ENCODE measurements at places on chromosomes 6 and 20.

DNA sequence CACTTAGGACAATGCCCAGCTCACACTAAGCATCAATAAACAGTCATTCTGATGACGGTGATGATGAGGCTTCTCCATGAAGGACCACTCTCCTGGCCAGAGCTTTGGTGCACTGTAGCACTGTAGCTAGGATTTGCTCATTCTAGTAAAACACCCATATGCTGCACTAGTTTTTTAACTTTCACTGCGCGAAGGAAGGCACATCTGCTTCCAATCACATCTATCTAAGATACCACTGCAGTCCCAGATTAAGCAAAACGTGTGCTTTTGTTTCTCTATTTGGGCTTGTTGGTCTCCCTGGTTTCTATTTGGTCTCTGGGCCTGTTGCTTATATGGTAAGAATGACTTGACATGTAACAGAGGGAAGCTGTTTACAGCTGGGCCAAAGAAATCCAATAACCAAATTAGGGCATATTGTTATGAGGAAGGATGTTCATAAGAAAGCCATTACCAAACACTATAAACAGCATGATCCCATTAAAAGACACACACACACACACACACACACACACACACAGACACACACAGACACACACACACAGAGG, 62.4 kb downstream of the FAM229B start:
- no peak for DNase-seq

DNA sequence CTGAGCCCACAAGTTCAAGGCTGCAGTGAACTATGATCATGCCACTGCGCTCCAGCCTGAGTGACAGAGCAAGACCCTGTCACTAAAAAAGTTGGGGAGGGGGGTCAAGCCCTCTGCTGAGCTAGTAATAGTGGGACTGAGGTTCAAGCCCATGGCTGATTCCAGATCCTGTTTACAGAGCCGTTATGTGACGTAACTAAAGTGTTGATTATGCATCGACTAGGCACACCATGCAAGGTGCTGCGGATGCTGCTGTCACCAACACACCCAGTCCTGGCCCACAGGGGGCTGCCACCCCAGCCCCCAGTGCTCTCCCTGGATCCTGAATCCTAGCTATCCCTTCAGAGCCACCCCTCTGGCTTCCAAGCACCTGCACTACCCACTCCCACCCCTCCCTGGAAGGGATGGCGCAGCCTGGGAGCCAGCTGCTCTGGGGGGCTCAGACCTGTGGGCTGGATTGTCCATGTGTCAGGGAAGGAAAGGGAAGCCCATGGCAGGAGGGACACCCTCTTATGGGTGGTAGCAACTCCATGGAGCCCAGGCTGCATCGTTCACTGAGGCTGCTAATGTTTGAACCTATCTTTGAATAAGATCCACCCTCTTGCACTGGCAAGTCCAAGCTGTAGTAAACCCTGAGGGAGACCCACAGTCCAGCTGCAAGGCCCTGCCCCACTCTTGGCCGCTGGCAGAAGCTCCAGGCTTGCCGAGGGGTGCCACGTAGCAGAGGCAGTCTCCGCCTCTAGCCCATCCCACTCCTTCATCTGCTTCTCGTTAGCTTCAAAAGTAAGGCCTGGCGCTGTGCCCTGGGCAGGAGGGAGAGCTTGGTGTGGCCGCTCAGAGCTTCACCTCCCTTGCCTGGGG, 95.0 kb downstream of the SNX5 start:
- DNase-seq = no peak

GRCh38 chr20:45583502-45583901, 4.4 kb upstream of the WFDC8 start:
- no peak for DNase-seq

GRCh38 chr6:24902782-24903181, 33.0 kb downstream of the RIPOR2 start:
- no peak for DNase-seq

GRCh38 chr6:167209577-167209975, 51.8 kb upstream of the GPR31 start:
- DNase-seq = no peak

DNA sequence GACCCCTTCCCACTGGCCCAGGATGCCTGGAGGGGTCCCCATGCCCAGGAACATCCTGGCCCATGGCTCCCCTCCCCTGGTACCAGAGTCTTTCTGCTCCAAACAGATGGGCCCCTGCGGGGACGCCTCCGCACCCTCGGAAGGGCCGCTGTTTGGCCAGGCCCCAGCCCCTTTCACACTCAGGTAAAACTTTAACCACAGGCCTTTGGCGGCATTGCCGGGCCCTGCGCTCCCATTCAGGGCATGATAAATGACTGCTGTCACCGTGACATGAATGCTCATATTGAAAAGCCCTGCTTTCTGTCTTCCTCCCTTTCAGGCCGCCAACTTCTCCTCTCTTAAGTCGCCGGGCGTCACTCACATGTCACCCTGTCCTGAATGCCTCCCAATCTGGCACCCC, 141.5 kb upstream of the TOP1 start:
- no peak for DNase-seq

DNA sequence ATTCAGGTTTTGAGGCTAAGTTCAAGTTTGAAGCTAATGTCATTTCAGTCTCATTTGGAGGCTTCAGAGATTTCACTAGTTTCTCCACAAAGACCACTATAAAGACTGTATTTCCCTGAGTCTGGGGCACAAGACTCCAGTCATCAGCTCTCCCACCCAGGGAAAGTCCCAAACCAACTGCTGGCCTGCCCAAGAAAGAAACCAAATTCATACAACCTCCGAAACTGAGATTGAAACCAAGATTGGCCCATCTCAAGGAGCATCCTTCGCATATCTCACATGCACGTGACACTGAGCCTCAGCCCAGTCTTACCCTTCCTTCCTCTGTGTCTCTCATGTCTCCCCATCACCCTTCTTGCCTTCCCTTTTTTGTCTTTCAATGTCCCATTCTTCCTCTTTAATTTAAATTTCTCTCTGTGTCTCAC, 3.5 kb upstream of the LTA start:
- peak; percentile 79 for DNase-seq

- peak; percentile 25 for DNase-seq
Observed at GRCh38 chr20:45100563-45101245, at the start of gene KCNS1. TSS of gene KCNS1 (minus strand) at chr20:45101127. CDS start at chr20:45099236, 1,891 bp downstream.

DNA sequence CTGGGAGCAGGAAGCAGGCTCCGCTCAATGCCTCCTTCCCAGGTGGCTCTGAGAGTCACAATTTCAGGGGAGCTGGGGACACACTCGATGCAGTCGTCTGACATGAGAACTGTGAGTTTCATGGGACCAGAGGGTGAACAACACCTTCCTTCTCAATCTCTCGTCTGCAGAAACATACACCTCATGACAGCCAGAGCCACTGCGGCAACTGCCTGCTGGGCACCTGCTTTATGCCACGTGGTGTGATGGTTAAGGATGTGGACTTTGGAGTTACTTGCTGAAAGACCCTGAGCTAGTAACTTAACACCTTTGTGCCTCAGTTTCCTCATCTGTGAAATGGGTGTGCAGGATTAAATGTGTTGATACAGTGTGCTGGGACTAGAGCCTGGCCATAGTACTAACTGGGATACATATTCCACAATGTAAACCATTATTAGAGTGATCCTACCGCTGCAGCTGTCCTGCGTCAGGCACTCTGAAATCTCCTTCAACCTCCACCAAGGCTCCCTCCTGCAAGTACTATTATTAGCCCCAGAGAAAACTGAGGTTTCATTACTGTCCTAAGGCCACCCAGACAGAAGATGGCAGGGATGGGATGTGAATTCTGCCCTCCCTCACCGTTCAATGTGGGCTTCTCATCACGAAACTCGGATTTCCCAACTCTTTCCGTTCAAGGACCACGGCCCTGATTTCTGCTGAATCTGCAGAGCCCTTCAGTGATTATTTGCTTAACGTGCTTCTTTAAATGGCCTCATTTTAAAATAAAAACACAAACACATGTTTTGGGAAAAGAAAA, 24.4 kb downstream of the SULF2 start:
- no peak for DNase-seq

DNA sequence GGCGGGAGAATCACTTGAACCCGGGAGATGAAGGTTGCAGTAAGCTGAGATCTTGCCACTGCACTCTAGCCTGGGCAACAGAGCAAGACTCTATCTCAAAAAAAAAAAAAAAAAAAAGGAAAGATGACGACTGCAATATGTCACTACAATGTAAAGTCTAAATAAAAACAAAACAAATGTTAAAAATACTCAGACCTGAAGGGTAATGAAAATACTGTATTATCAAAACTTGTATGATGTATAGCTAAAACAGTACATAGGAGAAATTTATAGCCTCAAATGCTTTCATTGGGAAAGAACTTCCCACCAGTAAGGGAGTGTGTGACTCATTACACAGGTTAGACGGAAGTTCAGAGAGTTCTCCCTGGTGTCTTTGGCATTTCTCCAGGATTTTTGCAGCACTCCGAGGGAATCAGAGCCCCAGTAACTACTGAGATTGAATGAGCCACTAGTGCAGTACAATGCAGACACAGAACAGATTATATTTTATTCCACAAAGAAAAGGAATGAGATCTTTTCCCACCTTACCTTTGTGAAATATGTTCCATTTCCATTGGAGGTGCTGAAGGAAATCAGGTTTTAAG, 12.5 kb upstream of the RALGAPB start:
- no peak for DNase-seq

DNA sequence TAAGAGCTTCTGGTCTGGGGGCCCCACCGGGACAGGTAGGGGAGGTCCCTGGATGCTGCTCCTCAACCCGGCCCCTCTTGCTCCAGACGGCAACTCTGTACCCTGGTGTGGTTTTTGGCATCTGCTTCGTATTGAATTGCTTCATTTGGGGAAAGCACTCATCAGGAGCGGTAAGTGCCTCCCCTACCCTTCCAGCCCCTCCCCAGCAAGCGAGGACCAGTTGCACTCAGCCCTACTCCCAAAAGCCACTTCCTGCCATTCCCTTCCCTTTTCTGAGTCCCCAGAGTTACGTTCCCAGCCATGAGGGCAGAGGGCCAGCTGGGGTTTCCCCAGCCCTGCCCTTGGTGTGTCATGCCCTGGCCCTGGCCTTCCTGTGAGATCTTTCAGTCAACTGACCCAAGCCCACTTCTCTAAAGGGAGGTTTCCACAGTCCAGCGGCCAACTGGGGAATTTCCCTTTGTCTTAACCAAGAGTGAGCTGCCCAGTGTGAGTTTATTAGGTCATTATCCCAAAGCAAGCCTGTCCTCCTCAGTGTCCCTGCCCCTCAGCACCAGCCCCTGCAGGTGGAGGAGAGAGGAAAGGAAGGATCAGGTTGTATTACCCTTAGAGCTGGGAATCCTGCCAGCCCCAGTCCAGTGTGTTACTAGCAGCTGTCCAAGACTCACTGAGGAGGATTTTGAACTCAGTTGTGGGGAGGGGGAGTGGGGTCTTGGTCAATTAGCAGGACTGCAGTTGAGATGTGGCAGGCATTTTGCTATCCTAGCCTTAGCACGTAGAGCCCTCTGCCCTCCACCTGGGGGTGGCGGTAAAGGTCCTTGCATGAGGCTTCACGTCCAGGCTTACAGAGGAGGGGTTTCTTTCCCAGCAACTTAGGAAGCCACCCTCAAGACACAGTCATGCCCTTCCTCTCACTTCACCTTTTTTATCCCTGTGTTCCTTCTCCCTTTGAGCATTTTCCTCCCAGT, 45.8 kb downstream of the TM9SF4 start:
- no peak for DNase-seq

DNA sequence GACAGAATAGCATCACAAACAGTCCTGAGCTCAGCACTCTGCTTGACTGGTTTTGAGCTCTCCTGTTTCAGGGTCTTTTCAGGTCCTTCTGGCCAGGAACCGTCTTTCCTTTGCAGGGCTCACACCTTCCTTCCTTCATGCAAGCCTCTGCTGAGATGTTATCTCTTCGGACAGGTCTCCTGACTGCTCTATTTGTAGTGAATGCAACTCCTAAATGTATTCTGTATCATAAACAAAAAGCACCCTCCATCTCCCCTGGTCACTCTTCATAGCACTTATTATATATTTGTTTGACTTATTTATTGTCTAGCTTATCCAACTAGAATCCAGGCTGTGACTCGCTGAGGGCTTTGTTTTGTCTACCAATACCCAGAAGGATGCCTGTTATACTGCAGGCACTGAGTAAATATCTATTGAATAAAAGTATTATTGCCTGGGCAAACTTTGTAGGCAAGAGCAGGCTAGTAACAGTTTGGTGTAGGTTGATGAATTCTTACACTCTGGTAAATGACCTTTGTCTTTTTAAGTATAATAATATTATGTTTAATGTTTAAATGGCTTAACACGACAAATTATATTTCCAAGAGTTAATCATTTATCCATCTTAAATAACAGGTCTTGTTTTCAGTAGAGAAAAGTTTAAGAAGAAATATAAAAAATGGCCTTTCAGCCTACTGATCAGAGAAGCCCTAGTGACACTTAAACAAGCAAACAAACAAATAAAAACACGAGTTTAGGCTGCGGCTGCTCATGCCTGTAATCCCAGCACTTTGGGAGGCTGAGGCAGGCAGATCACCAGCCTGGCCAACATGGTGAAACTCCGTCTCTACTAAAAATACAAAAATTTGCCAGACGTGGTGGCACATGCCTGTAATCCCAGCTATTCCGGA, 199.7 kb downstream of the BCAS1 start:
- no peak for DNase-seq

- DNase-seq = no peak
Observed at GRCh38 chr6:135592276-135592675, 94.7 kb upstream of the AHI1 start.

DNA sequence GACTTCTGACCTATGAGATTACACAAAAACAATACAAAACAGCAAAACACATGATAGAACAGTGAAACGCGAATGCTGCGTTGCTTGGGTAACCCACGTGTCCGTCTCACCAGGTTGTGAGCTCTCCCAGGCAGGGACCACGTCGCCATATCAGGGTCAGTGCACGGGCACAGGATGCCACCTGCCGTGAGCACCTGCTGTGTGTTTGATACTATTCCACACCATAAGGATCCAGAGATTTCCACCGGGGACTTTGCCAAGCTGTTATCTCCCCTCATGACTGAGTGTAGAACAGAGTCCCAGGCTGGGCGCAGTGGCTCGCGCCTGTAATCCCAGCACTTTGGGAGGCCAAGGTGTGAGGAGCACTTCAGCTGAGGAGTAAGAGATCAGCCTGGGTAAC, 288.0 kb downstream of the BMP7 start:
- no peak for DNase-seq

GRCh38 chr6:70412252-70413113, 825 bp upstream of the FAM135A start:
- DNase-seq = no peak
